ENCODE measurements at places on chromosomes 13 and 19.

DNA sequence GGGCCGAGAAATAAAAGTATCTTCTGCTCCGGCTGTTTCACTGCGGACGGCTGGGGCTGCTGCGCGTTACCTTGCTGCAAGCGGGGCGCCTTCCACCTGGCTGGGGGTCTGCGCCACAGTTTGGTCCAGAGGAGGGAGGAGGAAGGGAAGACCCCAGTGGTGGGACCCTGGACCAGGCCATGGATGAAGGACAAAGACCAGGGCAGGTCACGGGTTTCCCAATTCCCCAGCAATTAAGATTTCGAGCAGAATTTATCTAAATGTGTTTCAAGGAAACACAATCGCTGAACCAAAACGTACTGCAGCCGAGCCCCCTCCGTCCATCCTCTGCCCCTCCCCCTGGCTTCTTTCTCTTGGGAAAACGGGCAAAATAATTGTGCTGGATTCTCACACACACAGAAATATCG is 2.9 kb downstream of the SOX1 start:
- no peak for DNase-seq

GRCh38 chr13:106078191-106078590 is 457.3 kb downstream of the EFNB2 start:
- DNase-seq = no peak

DNA sequence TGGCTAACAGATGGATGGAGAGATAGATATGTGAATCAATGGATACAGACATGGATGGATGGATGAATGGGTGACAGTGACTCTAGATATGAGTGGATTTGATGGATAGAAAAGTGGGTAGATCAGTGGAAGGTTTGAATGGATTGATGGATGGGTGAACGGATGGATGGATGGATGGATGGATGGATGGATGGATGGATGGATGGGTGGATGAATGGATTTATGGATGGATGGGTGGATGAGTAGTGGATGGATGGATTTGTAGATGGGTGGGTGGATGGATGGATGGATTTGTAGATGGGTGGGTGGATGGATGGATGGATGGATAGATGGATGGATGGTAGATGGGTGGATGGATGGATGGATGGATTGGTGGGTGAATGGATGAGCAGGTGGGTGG is 6.8 kb downstream of the CELF5 start:
- DNase-seq = no peak

GRCh38 chr13:113410472-113411201 is 42.7 kb downstream of the ADPRHL1 start:
- DNase-seq = no peak

GRCh38 chr13:110274687-110275086 is 32.3 kb downstream of the COL4A1 start:
- DNase-seq = no peak

DNA sequence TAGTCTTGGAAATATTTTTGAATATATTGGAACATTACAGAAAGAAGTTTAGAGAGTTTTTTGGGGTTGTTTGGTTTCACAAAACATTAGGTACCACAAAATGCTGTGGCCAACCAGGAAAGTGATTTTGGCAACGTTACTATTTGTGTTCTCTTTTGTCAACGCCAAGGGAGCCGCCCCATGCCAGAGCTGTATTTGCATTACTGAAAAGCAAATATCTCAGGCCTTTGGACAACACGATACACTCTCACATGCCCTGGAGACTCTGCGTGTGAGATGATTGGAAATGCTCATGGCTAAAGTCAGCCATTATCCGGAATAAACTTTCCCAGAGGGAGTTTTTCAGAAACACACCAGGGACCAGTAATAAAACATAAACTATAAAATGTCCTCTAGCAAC is 324.6 kb downstream of the SHISA2 start:
- no peak for DNase-seq

- no peak for DNase-seq
These were observed 7.2 kb downstream of the SLITRK5 start for GRCh38 chr13:87678372-87678752.

DNA sequence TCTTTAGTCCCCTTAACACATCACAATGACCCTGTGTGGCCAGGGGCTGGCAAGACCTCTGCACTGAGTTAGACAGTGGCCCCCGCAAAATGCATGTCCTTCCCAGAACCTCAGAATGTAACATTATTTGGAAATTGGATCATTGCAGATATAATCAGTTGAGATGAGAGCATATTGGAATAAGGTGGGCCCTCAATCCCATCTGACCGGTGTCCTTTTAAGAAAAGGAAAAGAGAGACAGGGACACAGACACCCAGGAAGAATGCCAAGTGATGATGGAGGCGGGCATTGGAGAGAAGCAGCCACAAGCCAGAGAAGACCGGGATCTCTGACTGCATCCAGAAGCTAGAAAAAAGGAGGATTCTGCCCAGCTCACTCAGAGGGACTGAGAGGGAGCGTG is 1.8 kb downstream of the FAM187B start:
- DNase-seq = no peak

DNA sequence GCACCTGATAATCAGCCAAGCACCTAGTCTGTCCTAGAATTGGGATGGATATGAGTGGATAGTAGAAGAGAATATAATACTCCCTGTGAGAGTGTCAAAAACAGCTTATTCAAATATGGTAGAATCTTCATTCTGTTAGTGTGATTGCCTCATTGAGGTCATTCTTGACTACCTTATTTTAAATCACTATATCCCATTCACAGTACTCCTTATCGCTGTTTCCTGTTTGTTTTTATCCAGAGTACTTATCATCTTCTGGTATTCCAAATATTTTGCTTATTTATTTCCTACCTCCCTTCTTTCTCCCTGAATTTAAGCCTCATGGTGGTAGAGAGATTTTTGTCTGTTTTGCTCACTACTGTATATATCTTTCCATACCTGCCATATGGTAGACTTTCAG is 9.9 kb downstream of the NDFIP2 start:
- DNase-seq = no peak

- DNase-seq = no peak
These were observed 12.2 kb downstream of the MED26 start for GRCh38 chr19:16615808-16616207.

DNA sequence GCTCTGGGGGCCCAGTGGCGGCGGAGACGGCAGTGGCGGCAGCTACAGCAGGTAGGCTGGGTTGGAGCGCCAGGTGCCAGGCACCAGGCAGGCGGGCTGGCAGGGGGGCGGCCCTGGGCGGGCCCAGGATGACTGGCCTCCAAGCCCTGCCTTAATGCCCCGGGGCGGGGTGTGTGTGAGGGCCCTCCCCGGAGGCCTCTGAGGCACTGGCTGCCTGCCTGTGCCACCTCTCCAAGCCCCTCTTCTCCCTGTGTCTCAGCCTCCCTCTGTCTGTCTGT is at the start of gene KLK11:
Gene KLK11 (minus strand): TSS at position 63 of the 278 bp plus-strand sequence. CDS start 985 bp downstream, outside the sequence.
- DNase-seq = no peak

- no peak for DNase-seq
These were observed 31.7 kb upstream of the C1QTNF9B start for GRCh38 chr13:23928985-23929384.

DNA sequence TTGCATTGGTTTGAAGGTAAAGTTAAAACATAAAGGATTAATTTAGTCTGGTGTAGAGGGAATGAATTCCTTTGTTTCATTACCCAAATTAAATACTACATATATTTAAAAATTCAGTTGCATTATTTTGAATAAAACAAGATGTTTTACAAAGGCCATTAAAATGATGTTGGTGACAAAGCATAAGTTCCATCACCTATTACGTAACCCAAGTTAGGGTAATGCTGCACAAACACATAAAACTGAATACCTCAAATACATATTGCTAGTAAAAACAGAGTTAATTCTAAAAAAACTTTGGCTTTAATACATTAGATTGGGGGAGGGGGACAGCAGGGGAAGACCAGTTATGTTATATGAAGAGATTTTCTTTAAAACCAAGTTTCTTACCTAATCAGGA is 80.3 kb downstream of the SERP2 start:
- DNase-seq = no peak

DNA sequence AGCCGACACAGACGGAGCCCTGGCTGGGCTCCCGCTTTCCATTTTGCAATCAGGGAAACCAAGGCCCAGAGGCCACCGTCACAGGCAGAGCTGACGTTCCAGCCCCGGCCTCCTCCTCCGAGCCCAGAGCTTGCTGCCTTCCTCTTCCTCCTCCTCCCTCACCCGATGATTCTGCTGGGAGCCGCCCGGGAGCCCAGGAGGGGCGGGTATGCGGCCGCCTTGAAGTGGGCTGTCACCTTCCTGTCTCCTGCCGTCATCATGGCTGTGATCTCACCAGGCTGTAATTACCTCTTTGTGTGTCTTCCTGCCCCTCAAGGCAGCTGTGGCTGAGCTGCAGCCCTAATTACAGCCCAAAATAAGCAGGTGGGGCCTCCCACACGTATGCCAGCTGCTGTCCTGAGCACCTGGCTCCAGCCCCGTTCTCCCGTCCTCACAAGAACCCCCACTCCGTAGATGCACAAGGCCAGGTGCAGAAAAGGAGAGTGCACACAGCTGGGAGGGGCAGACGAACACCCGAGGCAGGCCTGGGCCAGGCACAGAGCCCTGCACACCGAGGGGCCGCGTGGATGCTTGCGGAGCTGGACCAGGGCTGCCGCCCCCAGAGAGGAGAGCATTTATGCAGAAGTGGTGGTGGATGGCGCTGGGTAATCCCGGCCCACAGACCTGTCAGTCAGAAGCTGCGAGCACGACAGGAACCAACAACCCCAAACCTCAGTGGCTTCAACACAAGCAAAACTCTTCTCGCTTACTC is 4.0 kb downstream of the TPGS1 start:
- peak; percentile 84 for DNase-seq

- DNase-seq = no peak
These were observed 297.8 kb downstream of the SHISA2 start for GRCh38 chr13:25753976-25754375.

GRCh38 chr19:16347706-16348105 is 23.1 kb downstream of the KLF2 start:
- no peak for DNase-seq

DNA sequence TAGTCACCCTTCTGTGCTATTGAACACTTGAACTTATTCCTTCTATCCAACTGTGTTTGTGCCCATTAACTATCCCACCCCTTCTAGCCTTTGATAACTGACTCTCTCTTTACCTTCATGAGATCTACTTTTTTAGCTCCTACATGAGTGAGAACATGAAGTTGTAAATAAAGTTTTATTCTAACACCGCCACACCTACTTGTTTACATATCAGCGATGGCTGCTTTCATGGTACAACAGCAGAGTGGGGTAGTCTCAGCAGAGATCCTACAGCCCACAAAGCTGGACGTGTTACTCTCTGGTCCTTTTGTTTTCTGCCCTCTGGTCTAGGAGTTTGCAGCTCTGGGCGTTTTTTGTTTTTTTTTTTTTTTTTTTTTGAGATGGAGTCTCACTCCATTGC is 23.7 kb downstream of the VSTM1 start:
- DNase-seq = no peak

- no peak for DNase-seq
These were observed 7.5 kb downstream of the RPS9 start for GRCh38 chr19:54207983-54208783.

DNA sequence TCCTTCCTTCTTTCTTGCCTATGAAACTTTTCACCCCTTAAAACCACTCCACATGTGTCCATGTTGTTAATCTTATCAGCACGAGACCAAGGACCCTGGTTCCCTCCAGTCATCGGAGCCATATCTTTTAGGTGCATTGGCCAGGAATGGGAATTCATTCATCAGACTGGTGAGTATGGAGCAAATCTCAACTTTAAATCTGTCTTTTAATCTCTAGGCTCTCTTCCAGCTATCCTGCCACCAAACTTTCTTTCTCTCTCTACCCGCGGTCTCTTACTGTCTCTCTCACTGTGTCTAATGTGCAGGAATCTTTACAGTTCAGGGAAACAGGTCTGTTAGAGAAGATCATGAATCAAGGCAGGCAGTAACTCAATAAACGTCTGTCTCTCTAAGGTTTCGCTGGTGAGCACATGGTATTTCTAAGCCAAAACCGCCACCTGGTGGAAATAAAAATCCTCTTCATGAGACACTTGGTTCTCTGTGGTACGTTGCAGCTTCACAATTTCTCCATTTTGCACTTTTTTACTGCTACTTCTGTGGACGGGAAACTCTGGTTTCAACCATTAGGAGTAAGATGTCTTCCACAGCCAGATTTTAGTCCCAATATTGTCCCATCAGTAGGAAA is 16.1 kb downstream of the LGALS16 start:
- DNase-seq = peak; percentile 31

DNA sequence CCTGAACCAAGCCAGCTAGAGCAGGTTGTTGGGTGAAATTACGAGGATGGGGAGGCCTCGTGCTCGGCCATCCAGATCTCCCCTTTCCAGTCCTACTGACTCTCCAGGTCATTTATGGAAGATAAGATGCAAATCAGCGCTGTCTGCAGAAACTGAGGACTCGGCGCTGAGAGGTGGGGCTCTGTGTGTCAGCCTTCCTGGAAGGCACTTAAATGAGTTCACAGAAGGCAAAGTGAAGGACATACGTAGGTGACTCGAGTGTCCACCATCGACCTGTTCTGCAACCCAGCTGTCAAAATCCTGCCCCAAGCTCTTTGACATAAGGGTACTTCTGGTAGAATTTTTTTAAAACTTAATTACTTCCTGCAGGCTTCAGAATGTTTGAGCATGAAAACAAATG is 86.4 kb downstream of the RAB20 start:
- DNase-seq = no peak

- DNase-seq = no peak
These were observed 5.2 kb upstream of the BCAT2 start for GRCh38 chr19:48815870-48816501.

DNA sequence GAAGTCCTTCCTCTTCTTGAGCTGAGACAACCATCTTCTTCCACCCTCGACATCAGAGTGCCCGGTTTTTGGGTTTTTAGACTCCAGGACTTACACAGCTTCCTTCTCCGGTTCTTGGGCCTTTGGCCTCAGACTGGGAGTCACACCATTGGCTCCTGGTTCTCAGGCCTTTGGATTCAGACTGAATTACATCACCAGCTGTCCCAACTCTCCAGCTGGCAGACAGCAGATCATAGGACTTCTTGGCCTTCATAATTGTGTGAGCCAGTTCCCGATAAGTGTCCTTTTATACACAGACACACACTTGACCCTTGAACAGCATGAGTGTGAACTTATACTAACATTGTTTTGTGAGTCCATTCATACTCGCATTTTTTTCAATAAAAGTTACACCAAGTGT is 166.0 kb upstream of the UBL3 start:
- no peak for DNase-seq

DNA sequence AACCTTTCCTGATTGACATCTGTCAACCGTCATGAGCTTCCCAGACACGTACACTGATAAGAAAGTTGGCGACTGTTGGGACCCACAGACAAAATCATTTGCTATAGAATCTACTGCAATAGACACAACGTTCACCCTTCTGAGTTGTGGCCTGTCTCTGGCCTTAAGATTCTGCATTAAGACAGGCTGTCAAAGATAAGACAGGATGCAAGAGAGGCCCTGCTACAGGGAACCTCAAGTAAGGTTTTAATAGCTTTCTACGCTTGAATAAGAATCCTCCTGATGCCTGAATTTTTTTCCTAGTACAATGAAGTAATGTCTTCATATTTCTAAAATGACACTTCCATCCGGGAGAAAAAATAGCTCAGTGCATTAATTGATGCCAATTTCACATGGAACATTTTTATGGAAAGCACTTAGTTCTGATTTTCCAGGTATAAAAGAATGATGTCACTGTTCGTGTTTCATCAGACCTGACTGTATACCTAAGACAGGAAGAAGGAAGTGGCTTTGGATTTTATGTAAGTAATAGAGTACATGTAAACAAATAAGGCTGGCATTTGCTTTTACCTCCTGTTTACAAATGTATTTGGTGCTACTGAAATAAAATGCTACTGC is 275.2 kb upstream of the GPC6 start:
- no peak for DNase-seq

- DNase-seq = no peak
These were observed 2.1 kb downstream of the EDNRB start for GRCh38 chr13:77916488-77916887.
